Stimulated activated CD8-positive, alpha-beta memory T cell treated with anti-CD3 and anti-CD28 coated beads, Interleukin-12 subunit alpha, Interleukin-12 subunit beta, amount 100 ng/mL, for 1 hour (primary cell): ENCODE measurements at places on chromosomes 6 and 20.

GRCh38 chr20:46740214-46740609 is 30.8 kb downstream of the SLC2A10 start:
- DNase-seq, result no peak

DNA sequence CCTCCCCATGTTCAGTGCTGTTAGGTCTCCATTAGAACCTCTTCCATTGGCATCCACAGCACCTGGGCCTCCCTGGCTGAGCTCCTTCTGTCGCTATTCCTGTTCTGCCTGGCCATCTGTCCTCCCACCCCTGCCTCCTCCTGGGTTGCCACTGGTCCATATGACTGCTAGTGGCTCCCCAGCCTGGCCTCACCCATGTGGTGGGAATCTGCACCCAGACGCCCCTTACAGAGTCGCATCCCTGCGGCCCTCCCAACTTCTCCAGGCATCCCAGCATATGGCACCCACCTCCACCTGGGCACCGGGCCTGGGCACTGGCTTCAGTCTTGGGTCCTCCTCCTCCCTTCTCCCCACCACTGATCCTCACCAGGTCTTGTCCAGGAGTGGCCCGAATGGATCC is 7.7 kb downstream of the CDC25B start:
- DNase-seq, result no peak

DNA sequence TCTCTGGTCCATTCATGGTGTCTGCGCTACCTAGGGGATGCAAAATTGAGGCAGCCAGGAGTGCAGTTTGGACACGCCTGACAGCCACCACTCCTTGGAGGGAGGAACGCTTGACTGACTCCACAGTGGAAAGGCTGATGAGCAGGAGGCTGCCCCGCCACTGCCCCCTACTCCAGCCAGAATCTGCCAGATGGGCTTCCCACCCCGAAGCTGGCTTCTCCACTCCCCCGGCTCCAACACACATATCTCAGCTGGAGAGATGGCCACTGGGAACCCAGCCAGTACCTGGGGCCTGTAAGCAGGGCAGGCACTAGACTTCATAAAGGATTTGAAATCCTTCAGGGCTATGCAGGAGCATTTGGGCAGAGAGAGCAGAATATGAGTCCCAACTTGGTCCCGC is 51.4 kb upstream of the BLCAP start:
- DNase-seq, result no peak

GRCh38 chr6:100568255-100568654 is 103.5 kb upstream of the SIM1 start:
- DNase-seq, result no peak

DNA sequence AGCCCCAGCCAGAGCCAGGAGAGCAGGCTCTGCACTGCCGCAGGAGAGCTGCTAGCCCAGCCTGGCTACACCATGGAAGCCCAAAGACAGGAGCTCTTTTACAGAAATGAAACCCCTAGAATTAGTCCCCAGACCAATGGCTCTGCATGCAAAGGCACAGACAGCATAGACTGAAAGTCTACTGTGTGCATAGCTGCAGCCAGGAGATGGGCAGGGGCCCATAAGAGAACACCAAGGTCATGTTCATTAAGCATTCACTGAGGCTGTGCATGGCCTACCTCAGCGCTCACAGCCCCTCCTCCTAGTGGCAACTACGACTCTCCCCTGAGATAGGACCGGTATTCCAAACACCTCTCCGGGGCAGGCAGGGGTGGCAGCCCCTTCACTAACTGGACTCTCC is 34.9 kb downstream of the SNX5 start:
- no peak for DNase-seq

- no peak for DNase-seq
These were observed 70.4 kb downstream of the SAMD5 start for GRCh38 chr6:147578883-147579282.

- DNase-seq, result no peak
These were observed 50.6 kb upstream of the SLC2A12 start for GRCh38 chr6:134103006-134103405.

- no peak for DNase-seq
These were observed 43.6 kb downstream of the CTCFL start for GRCh38 chr20:57481281-57481711.

- no peak for DNase-seq
These were observed 18.9 kb downstream of the GSTA4 start for GRCh38 chr6:52976149-52976548.

DNA sequence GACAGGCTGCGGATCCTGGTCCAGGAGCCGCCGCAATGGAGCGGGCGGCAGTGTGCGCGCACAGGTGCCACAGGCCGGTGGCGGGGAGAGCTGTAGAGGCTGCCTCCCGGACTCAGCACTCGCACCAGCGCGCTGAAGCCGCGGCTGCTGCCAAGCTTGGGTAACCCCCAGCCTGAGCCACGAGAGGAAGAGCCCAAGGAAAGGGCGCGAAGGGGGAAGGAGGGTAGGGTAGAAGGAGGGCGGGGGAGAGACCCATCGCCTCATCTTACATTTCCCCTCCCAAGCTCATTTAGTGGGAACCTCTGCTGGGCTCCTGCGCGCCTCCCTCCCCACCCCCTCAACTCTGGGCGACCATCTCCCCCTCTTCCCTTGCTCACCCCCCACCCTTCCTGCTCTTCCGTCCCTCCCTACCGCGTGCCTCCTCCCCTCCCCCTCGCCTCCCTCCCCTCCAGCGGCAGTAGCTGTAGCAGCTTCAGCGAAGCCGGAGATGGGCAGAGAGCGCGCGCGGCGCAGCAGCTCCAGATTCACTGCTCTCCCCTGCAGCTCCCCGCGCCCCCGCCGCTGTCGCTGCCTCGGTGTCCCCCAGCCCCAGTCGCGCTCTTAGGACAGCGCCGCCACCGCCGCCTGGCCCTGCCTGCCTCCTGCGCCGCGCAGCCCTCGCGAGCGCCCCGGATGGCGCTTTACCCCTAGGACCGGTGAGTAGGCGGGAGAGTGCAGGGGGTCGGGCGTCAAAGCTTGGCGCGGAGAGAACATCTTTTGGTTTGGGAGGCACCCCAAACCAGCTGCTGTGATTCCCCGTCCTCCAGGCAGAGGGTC is at the start of gene FUT9:
Gene FUT9 (plus strand): TSS at position 457 of the 816 bp plus-strand sequence. CDS start 187,182 bp downstream, outside the sequence.
- no peak for DNase-seq

GRCh38 chr6:70282312-70282918 is 20.5 kb downstream of the COL9A1 start:
- no peak for DNase-seq

GRCh38 chr6:140382355-140382754 is 1007.9 kb upstream of the CITED2 start:
- no peak for DNase-seq

DNA sequence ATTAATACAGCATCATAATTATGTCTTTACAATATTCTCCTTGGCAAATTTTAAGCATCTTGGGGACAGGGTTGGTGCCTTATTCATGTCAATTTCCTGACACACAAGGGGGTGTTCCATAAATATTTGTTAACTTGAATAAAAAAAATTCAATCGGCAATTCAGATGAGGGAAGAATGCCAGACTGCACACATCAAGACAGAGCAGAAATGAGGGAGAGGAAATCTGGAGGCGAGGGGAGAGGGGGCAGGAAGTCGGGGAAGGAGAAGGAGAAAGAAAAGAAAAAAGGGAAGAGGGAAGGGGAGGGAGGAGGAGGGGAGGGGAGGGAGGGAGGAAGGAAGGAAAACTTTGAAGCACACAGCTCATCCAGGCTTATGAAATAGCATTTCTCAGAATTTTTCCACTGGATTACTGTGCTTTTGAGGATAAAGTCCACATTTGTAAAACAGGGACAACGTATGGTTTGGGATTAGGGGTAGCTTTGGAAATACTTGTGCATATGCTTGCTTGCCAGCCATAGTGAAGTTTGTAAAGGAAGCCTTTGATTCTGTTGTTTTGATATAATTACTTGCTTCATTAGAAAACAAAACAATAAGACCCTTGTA is 362.1 kb downstream of the SAMD5 start:
- DNase-seq, result no peak

GRCh38 chr6:4350567-4351519 is 215.5 kb upstream of the ECI2 start:
- no peak for DNase-seq

DNA sequence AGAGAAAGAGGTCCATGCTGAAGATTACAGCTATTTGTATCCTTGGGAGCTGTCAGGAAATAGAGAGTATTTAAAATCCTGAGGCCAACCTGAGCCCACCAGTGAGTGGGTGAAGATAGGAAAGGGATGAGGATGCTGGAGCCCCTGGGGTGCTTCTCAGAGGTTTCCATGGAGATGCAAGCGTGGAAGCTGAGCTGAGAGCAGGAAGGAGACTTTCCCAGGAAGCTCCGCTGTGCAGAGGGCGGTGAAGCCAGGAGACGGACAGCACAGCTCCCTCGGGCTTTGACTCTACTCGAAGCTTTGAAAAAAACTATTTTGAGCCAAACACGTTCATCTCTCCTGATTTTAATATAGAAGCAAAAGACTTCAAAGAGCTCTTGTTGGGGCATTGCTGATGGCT is 222.1 kb downstream of the SMOC2 start:
- no peak for DNase-seq

- DNase-seq, result no peak
These were observed 319.3 kb downstream of the PKHD1 start for GRCh38 chr6:51768087-51768486.

GRCh38 chr6:27426045-27426620 is 37.6 kb downstream of the ZNF391 start:
- DNase-seq, result no peak

DNA sequence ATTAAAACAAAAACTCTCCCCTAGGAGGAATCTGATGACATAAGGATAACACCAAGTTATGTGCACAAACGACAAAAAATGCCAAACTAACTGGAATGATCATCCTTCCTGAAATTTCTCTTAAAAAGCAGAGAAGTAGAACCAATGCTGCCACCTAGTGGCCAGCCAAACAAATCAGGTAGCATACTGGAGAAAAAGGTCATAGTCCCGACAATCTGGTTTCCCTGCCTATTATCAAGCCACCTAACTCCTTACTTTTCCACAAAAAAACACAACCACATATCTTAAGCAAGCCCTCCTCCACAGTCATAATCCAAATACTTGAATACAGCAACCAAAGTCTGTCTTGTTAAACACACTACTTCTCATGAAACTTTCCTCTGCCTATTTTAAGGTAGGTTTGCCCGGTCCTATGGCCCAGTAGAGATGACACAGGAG is 5.3 kb downstream of the OARD1 start:
- DNase-seq, result peak; percentile 52

DNA sequence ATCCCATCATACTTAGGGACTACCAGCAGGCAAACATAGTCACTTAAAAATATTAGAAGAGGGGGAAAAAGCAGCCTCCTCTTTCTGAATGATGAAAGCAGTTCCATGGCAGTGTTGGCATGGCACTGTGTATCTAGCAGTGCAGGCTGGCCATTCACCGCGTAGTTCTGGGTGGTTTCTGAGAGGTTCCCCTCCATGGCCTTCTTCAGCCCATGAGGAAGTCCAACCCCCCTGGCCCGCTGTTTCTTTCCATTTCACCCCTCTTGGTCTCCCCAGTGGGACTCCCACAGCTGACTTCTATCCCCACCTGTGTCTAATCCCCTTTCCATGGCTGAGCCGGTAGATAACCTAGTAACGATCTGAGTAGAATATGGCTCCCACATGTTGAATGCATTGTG is 17.0 kb downstream of the PPARD start:
- DNase-seq, result no peak

DNA sequence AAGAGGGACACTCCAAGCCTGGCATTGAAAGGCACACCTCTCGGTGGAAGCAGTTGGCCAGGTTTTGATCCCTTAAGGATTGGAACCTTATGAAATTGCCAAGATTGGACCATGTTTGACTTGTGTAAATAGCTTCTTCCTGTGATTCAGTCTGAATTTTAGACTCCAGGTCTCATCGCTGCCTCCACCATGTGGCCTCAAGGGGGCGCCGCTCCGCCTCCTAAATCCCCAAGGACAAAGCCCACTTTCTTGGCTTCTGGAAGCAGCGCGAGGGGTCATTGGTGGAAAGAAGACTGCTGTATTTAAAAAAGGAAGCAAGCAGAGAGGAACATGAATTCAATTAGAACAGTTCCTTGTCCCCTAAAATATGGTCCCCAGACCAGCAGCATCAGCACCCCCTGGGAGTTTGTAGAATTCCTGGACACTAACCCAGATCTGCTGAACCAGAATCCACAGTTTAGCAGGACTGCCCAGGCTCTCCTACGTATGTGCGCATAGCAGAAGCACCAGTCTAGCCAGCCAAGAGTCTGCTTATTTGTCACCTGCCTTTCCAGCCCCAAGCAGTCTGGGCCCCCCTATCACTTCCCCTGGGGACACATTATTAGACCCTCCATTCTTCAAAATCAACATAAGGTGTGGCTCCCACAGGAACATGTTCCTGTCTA is 108.5 kb downstream of the LY86 start:
- no peak for DNase-seq

DNA sequence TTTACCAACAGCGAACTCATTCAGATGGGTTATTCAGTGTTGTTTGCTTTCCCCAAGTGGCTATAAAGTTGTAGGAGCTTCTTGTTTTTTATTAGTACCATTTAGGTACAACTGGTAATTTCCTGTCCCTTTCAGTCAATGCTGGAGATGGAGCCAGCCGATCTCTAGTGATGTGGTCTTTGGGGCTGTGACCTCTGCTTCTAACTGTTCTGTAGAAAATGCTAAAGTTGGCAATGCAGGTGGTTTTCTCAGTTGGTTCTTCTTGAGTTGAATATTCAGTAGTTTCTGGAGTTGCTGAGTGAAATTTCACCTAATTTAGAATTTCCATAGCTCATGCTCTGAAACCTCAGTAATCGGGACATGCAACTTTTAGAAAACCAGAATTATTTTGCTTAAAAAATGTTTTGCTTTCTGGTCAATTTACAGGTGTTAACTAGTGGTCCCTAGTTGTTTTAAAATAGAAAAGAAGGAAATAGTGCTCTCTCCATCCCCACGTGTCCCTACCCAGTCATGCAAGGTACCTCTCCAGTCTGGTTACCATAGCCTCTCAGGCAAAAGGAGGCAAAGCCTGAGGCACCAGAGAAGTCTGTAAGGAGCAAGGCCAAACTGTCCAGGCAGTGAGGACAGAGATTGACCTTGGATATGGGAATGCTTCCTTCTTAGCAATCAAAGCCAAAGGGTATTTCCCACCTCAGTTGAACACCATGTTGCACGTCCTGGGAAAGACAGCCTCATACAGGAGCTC is 27.3 kb upstream of the GABRR1 start:
- no peak for DNase-seq

DNA sequence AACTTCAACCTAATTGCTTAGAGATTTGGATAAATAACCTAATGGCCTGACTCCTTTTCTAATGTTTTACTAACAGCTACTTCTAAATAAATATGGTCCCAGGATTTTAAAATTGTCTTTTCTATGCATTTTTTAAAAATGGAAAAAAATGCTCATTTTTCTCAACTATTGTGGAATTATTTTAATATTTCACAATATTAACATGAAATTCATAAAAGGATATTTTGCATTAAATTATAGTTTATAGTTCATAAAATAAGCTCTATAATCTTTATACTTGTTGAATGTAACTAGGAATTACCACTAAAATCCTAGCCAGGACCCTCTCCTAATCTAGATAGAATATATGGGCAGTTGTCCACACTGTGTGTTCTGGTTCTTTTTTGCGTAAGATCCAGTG is 37.3 kb downstream of the TBPL1 start:
- DNase-seq, result no peak

- DNase-seq, result no peak
These were observed 111.0 kb upstream of the TMEM170B start for GRCh38 chr6:11426571-11426970.
